ENCODE measurements at places on chromosomes 3 and 15.

GRCh38 chr3:185325946-185326791, 36.8 kb upstream of the MAP3K13 start:
- no peak for DNase-seq

DNA sequence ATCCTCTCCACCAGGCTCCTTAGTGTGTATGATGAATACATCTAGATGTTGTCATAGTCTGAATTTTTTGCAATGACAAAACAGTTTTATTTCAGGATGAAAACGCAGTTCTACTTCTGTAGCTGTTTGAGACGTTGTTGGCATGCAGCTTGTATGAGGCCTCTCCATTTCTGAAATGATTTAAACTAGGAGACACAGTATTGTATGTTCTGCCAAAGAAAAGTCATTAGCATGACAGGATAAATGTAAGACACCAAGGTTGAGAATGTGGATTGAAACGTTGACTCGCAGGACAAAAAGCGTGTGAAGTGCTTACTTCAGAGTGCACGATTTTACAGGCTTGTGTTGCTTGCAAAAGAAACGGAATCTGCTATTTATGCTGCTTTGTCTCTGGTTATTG, 35.3 kb downstream of the ABHD17C start:
- no peak for DNase-seq

DNA sequence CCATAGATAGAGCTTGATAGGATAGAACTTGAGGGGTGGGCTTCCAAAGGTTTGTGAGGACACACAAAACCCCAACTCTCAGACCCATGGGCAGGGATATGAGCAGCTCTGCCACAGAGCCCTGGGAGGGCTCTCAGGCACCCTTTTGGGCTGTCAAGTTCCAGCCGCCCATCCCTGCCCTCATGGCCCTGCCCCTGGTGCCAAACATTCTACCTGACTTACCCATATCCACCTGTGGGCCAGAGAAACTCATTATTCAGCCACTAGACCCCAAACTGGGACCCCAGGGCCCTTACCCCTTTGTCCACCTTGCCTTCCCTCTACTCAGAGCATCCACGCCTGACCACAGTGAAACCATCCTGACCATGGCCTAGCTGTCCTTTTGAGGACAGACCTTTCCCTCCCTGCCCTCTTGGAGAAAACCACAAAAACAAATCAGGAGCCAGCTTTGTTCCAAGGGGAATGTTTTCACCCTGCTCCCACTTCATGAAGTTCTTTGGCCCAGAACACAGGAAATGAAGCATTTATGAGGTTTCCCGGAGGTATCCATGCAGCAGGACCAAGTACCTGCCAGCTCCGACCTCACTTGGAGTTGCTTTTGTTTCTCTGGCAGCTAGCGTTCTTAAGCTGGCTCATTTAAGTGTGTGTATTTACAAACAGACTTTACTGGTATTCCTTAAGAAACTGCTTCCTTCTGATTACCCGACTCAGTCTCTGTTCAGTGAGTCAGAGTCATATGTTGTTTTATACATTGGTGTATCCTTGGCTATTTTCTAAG, 34.2 kb upstream of the GALNT15 start:
- no peak for DNase-seq

GRCh38 chr3:7700539-7700938, 801.1 kb upstream of the LMCD1 start:
- no peak for DNase-seq

DNA sequence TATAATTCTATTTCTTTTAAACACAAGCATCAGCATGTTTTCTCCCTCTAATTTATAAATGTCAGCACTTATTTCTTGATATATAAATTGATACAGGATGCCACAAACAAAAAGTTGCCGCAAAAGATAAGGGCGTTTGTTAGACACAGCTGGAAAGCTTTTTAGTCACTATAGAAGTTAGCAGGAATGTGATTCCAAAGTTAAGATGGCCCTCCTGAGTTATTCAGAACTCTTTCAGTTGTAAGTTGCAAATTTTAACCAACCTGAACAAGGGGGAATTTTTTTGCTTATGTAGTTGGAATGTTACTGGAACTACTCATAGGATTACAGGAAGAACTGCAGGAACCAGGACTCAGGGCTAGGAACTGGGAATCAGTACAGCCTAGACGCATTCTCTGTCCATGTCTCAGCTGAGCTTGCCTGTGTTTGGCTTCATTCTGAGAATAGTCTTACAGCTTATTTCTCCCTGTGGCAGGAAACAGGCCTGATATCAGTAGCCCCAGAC, 166.3 kb downstream of the VGLL4 start:
- no peak for DNase-seq

- DNase-seq = no peak
These were observed 27.2 kb upstream of the GLCE start for GRCh38 chr15:69132977-69133861.

Data from CD4-positive, alpha-beta memory T cell (primary cell).